Neural progenitor cell (in vitro differentiated cells): ENCODE measurements at places on chromosomes 12 and 14.

GRCh38 chr12:120580787-120581723 lies at the start of gene POP5:
Gene POP5 (minus strand): TSS chr12:120581402. CDS start chr12:120581362, 40 bp downstream.
- DNase-seq, result peak; percentile 100

DNA sequence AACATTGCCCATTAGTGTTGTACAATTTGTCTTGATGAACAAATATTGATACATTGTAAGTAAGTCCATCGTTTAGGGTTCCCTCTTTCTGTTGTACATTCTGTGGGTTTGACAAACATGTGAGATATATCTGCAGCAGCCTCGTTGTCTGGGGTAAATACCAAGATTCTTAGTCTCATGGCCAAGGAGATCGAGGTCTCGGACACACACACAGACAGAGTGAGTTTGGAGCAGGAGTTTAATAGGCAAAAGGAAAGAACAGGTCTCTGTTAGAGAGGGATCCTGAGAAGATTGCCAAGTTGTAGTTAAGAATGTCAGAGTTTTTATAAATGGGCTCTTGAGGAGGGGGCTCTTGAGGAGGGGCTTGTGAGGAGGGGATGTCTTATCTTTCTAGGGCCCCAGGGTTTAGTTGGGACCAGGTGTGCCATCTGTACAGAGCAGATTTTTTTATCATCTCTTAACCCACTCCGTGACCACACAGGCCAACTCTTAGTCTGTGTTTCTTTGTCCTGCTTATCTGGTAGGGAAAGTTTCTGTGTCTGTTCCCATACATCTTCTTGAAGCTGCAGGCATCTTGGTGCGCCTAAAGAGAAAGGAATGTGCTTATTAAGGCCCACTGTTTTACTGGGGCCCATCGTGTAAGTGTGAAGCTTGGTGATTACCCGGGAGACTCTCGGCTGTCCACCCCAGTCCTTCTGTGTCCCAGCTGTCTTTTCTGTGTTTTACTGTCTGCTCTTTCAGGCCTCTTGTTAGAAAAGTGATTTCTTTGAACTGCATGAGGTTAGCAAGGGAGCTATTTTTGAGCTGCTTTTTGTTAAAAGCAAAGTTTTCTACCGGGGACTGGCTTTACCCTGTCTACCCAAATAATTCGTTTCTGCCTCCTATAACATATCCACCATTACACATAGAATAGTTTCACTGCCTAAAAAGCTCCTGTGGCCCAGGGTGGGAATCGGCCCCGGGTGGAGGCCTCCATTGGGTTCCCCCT lies 22.4 kb upstream of the CLEC2D start:
- DNase-seq, result peak; percentile 8

DNA sequence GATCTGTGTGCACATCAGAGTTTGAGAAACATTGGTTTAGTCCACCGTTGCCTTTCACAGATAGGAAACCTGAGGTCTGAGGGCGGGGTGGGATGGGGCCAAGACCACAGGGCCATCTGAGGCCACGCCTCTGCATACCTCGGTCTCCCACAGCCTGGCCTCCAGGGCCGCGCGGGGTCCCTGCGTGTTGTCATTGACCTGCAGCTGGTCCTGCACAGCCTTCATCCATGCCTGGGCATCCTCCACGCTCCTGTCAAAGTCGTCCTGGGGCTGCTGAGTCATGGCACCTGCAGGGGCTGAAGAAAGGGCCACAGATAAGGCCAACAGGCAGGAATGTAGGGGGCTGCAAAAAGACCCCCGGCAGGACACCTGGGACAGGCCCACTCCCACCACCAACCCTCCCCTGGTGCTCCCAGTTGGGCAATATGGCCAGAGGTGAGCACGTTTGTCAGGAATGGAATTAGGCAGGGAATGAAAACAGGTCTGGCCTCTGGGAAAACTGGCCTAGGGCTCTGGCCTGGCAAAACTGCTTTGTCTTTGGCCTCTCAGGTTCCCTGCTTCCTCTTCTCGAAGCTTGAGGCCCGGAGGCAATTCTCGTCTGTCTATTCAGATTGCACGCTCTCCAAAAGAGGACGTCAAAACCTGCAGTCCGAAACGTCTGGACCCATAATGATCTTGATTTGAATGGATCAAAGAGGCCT lies 40.8 kb downstream of the SYNE3 start:
- no peak for DNase-seq

DNA sequence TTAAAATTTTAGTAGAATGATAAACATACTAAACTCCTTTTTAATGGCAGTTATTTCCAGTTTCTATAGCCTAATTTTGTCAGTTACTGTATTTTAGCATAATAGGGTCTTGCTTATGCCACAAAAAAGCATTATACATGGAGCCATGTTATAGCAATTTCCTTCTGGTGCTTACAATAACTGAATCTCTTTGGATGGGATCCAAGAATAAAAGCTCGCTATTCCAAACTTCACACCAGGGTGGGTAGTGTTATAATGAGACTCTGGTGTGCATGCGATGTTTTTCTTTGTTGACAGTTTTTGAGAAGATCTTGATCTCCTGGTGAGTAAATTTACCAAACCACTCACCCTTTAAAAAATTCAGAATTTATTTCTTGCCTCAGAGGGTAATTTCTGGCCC lies 90.4 kb upstream of the CCDC91 start:
- no peak for DNase-seq

- no peak for DNase-seq
Measured at GRCh38 chr14:85332401-85332800, 197.5 kb upstream of the FLRT2 start.

DNA sequence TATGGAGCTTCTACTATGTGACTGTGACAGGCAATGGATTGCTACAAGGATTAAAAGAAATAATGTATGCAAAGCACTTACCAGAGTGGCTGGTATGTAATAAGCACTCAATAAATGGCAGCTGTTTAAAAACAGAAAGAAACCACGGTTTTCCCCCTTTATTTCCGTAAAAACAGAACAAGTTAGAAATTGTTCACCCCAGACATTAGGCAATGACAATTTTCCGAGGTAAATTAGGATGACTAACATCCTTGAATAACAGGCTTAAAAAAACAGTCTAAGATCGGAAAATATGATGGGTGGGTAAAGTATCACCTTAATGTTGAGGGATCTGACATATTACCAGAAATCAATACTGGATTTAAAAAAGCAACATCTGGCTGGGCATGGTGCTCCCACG lies 20.9 kb upstream of the CNIH1 start:
- DNase-seq, result no peak

DNA sequence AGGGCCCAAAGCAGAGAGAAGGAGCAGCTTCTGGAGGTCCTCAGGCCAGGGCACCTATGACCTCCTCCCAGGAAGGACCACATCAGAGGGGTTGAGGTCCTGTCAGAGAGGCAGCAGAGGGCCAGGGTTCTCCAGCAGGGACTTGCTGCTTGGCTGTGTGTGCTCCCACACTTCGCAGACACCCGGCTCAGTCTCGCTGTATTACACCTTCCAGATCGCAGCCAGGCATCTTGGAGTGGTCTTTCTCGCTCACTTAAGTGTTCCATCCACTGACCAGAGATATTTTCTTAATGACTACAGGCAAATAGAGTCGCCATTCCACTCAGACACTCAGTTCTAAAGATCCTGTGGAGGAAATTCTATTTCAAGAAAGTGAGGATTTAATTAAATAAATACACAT lies 84.3 kb downstream of the PRIMA1 start:
- DNase-seq, result no peak

- DNase-seq, result no peak
Measured at GRCh38 chr14:92516966-92517506, 3.5 kb downstream of the RIN3 start.

- peak; percentile 81 for DNase-seq
Measured at GRCh38 chr12:69239922-69240630, 707 bp downstream of the CPSF6 start.
